ENCODE measurements at places on chromosomes 5 and 9. TPM values are rescaled to one million over a fixed set of nuclear protein-coding genes. Genes with fewer than 3 reads are reported as not detected.

- DNase-seq, result no peak
Measured at GRCh38 chr5:33650911-33651310, 210.1 kb downstream of the TARS1 start.

DNA sequence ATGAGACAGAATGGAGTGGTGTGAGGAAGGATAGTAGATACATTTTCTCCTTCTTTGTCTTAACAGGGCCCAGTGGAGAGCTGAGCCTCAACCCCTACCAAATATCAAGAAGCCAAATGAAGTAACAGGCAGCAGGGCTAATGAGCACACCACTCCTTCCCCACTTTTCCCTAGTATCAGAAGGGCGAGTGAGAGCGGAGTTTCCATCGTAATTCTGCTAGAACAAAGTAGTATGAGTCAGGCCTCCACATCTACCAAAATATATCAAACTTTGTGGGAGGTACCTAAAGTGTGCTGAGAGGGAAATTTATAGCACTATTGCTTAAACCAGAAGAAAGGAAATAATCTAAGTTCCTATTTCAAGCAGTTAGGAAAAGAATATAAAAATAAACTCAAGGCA, 769.0 kb upstream of the RGMB start:
- no peak for DNase-seq

DNA sequence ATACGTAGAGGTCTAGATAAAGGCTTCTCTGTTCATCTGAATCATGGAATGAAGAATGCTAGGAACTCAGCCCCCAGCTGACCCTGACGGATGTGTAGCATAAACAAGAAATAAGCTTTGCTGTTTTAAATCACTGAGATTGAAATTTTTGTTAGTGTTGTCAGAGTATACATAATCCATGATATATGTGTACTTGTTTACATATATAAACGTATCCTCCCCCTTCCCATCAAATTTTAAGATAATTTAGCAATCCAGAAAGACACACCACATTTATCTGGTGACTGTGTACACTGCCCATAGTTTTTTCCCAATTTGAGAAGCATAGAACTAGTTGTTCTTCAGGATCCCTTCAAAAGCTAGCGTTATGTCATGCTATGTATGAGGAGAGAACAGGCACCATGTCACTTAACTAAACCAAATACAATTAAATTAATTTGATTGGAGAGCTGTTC, 80.8 kb upstream of the OSMR start:
- no peak for DNase-seq

- DNase-seq, result no peak
Measured at GRCh38 chr5:164518067-164518740, 1012.8 kb downstream of the MAT2B start.

DNA sequence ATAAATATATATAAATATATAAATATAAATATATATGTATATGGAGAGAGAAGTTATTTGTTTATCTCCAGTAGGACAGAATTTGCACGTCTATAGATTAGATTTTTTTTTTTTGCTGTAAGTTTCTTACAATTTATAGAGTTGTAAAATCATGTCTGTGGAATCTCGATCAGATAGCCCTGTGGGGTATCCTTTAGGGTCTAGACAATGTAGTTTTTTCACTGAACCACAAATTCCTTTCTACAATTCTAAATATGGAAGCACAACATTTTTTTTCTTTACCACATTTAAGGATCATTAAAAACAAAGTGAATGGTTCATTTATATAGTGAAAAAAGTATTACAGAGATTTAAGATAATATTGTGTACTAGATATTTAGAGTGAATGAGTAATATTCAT, 384.2 kb upstream of the ZNF608 start:
- no peak for DNase-seq

DNA sequence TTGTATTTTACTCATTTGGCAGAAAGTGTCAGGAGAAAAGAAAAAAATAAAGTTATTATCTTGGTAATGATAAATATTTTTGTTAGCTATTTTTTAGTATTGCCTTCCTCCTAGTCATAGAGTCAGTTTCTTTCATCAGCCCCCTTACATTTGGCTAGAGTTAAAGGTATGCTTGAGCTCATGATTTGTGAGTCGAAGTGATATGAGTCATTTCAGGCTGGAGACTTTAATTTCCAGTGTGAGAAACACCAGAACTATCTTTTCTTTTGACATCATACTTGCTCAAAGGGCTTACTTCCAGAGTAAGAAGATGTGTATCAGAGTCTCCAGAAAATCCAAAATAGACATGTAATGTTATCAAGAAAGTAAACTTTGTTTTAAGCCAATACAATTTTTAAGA, 746.7 kb upstream of the TYRP1 start:
- no peak for DNase-seq

GRCh38 chr9:94900222-94901018, 173.9 kb downstream of the AOPEP start:
- DNase-seq, result no peak

GRCh38 chr5:50655810-50656205, 10.6 kb upstream of the PARP8 start:
- DNase-seq, result peak; percentile 88

GRCh38 chr5:166540156-166540555, 1751.3 kb upstream of the WWC1 start:
- no peak for DNase-seq

DNA sequence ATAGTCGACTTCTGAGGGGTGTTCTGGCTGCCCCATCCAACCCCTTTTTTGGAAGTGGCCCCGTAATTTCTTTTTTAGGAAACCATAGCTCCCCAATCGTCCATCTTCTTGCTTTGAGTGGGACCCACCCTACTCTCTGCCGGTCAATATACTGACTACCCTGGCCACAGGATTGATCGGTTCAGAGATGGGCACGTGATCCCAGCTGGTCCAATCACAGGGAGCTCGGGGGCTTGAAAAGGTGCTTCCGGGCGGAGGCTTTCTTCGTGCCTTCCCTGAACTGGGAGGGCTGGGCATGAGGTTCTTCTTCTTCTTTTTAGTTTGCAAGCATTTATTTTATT, 78.7 kb upstream of the SH3PXD2B start:
- DNase-seq, result no peak

DNA sequence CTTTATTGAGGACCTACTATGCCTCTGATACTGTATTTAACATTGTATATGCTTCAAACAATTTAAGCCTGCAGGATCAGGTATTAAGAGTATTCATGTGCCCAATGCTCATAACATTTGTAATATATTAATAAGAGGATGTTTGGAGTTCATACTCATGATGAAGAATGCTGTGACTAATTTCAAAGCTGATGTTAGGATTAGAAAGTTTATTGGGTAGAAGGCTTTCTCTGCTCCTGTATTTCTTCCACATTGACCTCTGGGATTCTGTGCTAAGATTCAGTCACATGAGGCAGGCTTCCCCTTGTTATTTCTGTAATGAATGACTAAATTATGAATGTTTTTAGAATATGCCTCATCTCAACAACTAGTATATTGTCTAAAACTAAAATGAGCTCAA, 456.4 kb downstream of the NFIB start:
- no peak for DNase-seq

- no peak for DNase-seq
Measured at GRCh38 chr5:172417130-172417841, 37.0 kb downstream of the SH3PXD2B start.

- peak; percentile 31 for DNase-seq
Measured at GRCh38 chr5:123868267-123868666, 356.3 kb downstream of the CSNK1G3 start.

The TTLL11 gene
- 1.3 TPM for total RNA-seq

The SLC1A1 gene
- total RNA-seq, result 40.7 TPM
